ENCODE measurements at places on chromosomes 3 and 15.

DNA sequence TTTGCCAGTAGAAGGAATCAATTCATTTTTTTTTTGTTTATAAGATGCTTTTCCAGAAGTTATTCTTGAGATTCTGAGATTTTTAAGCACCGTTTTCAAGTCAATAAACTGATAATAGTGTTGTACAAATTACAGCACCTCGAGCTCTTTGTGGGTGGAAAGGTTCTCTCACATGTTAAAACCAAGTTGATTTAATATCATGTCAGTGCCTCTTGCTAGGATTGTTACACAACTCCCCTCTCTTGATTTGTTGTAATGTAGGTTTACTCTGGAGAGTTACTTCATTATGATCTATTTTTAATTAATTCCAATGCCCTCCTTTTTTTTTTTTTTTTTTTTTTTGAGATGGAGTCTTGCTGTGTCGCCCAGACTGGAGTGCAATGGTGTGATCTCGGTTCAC, 25.8 kb upstream of the UBXN7 start:
- DNase-seq, result no peak

- DNase-seq, result no peak
Measured at GRCh38 chr15:66898656-66899386, 166.6 kb upstream of the SMAD3 start.

DNA sequence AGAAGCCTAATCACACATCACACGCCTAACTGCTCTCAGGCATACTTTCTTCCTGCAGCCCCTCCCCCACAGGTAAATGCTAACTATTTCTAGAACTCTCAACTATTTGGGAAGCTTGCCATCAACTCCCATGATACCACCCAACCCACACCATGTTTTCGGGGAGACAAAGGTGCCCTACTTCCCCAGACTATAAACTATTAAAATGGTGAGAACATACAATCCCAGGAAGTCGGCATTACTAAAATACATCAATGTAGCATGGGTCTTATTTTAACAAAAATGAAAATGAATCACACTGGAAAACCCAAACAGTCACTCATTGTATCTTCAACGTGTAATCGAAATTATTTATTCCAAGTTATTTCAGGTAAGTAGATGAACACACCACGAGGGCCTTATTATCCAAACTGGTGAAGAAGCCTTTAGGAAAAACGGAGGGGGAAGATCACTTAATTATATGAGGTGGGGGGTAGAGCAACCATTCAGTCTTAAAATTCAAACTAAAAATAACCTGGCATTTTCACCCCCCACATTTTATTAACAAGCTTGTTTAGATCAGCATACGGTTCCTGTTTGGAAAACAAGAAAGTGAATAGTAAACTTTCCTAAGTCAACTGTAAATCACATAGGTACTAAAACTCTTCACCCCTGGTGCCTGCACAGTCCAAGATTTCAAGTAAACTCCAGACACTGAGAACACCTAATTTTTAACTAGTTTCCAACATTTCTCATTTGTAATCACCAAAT, 1.9 kb downstream of the TBL1XR1 start:
- no peak for DNase-seq

GRCh38 chr3:59040902-59041301, 8.9 kb downstream of the CFAP20DC start:
- DNase-seq, result no peak

- DNase-seq, result no peak
Measured at GRCh38 chr15:100628746-100629145, 26.4 kb downstream of the ASB7 start.

DNA sequence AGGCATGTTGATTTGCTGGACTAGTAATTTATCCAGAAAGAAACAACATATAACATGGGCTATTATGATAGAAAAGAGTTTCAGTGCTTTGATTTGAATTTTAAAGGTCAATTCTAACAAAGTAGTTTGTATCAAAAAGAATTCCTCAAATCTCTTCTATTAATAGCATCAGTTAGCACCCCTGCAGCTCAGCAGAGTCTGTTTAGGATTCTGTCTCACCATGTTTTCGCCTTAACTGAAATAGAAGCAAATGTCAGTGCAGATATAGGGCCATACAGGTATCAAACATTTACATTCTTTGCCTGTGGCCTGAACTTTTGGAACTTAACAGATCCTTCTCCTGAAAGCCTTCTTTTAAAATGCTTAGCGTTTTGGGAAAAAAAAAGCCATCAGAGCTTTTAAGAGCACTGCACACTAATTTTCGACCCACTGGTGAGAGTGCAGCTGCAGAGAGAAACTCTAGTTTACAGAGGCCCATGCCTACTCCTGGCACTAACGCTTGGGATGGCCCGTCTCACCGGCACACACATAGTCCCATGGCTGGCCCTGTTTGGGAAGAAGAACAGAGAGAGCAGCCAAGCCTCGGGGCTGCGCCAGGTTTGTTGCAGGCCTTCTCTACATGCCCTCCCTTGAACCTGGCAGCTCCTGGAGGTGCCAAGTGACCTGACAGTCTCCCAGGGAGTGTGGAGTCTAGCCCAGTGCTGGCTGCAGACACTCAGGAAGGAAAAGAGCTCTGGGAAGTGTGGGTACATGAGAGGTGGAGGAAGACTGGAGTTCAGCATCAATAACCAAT, 9.9 kb upstream of the PAQR9 start:
- DNase-seq, result no peak

- DNase-seq, result no peak
Measured at GRCh38 chr15:78714890-78715289, 73.9 kb upstream of the CHRNB4 start.

GRCh38 chr3:61807865-61808276, 246.5 kb downstream of the PTPRG start:
- no peak for DNase-seq

DNA sequence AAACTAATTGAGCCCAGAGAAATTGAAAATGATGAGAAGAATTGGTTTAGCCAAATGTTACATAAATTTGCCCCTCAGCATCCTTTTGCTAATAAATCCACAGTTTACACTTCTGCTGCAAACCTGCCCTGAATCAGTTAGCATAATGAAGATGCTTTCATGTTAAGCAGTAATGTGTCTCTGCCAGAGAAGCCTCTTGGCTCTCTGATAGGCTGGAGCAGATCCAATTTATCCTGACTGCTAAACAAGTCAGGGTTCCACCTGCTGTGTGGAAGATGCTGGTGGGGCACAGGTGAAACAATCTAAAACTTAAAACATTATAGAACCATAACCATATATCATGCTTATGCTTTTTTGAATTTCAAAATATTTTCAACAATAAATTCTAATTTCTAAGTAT, 946.8 kb downstream of the OTOL1 start:
- DNase-seq, result no peak

- DNase-seq, result no peak
Measured at GRCh38 chr15:60557191-60557618, 78.3 kb upstream of the ICE2 start.

GRCh38 chr3:73789825-73790444, 165.2 kb upstream of the PDZRN3 start:
- DNase-seq, result no peak

DNA sequence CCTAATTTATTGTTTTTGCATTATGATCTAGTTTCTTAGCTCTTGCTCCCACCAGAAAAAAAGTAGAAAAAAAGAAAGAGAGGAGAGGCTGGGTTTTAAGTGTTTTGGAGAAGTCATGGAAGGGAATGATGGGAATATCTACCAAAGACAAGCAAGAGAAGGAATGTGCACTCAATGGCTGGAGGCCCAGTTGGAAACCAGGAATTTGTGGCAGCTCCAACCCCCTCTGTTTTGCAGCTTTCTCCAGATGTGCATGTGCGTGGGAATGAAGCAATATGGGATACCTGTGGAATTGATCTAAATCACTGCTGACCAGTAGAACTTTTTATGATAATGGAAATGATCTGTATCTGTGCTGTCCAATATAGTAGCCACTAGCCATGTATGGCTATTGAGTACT, 27.1 kb downstream of the EIF2AK4 start:
- DNase-seq, result no peak

DNA sequence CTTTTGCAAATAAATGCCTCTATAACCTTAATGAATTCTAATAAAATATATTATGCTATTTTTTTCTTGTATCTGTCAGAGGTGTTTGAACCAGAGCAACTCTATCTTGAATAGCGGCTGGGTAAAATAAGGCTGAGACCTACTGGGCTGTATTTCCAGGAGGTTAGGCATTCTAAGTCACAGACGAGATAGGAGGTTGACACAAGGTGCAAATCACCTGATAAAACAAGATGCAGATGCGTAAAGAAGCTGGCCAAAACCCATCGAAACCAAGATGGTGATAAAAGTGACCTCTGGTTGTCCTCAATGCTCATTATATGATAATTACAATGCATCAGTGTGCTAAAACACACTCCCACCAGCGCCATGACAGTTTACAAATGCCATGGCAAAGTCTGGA, 990.7 kb downstream of the FHIT start:
- no peak for DNase-seq

DNA sequence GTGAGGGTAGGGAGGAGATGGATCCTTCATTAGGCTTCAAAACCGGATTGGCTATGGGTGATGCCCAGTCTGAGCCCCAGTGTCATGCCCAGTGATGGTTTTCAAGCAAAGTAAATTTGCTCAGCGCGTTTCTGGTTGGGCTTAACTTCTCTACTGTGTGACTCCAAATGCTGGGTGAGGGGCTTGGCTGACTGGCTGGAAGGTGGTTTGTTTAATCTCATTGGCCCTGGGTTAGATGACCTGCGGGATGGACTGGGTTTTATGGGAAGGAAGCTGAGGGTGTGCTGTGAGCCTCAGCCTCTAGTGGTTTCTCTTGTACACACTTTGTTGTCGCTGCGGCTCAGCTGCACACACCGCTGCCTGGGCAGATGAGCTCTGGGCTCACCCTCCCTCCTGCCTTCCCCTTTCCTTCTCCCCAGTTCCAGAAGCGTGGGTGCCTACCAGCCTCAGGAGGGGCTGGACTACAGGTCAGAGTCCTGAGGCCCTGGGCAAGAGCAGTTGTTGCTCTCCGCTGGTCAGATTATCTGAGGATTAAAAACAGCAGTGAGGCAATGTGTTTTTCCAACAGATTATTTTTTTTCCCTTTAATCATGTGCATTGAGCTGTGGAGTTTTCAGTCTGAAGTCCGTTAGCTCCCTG, 18.6 kb downstream of the PDIA5 start:
- no peak for DNase-seq

GRCh38 chr3:74000725-74001124, 376.0 kb upstream of the PDZRN3 start:
- DNase-seq, result no peak

- DNase-seq, result no peak
Measured at GRCh38 chr3:103494011-103494410, 1059.2 kb downstream of the ZPLD1 start.

DNA sequence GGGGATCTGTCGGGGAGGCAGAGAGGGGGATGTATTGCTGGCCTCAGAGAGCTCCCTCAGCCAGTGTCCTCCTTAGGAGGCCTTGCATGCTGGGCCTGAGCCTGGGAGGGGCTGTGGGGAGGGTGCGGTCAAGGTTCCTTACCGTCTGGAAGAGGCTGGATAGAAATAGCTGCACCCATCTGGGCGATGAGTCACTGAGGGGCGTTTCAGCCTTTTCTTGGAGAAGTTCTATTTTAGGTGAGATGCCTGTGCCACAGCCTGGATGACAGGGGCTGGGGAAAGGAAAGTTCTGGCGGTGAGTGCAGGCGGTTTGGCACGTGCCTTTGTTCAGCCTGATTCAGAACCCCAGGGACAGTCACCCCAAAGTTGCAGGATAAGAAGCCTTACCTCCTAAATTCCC, 35.7 kb upstream of the APEH start:
- DNase-seq, result no peak

DNA sequence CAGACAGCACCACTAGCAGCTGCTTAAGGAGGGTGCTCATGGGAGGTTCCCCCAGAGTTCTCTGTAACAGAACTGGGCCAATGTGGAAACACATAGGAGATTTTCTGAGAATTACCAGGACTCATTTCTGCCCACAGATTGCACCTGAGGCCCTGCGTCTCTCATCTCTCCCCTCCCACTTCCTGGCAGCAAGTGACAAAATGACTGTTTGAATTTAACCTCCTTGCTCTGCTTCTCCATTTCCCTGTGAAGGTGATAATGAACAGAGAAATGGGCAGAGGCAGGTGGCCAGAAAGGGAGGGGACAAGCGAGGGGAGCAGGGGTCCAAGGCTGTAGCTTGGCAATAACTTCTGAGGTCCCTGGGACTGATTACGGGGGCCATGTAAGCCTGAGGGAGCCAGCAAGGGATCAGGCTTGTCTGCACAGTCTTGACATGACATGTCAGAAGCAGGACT, 8.0 kb downstream of the EPHB1 start:
- no peak for DNase-seq

DNA sequence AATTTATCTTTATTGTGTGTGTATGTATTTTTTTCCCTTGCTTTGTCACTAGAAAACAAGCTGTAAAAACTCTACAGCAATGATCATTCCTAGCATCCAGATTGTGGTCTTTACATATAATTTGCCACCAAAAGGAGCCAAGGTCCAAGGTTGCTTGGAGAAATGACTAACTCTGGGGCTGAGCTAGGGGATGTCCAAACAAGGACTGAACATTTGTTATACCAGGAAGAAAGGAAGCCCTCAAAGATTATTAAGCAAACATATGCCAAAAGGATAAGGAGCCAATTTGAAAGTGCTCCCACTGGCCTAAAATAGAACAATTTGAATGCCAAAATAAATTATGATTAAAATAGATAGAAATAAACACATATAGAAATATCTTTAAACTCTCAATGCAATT, 293.3 kb downstream of the ZIC1 start:
- DNase-seq, result no peak

- DNase-seq, result no peak
Measured at GRCh38 chr3:146227486-146227885, 23.4 kb downstream of the PLSCR4 start.

- no peak for DNase-seq
Measured at GRCh38 chr15:95215017-95215416, 983.7 kb downstream of the MCTP2 start.

DNA sequence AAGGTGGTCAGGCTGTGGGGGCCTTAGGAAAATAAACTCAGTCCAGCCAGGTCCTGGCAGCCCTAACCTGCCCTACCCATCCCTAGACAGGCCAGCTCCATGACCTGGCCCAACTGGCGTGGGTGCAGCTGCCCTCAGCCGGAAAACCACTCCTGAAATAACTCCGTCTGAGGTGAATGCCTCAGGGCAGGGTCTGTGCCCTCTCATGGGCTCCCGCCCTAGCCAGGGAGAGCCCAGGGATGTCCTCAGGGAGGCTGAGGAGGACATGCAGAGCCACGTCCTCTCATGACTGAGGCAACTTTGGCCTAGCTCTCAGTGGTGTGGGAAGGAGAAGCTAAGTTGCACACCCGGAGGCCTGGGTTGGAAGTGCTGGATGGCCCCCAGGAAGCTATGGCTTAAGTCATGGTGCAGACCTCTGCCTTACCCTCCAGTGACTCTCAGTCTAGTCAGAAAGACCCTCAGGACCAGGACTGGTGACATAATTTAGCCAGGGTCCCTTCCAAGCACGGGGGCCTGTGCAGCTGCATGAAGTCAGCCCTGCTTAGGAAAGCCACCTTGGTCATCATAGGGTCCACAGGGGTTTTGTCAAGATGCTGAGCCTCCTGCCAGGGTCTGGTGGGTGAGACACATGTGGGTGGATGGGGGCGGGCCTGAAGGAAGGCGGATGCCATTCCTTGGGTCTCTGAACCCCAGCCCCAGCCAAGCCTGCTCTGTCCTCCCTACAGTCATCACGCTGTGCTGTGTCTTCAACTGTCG, 7.4 kb downstream of the TMIE start:
- no peak for DNase-seq

Data from neural crest cell (in vitro differentiated cells).